Islet precursor cell (in vitro differentiated cells): ENCODE measurements at places on chromosomes 1 and 21.

GRCh38 chr1:208551024-208551423 is 306.8 kb upstream of the PLXNA2 start:
- DNase-seq, result no peak

- peak; percentile 79 for DNase-seq
Measured at GRCh38 chr1:171654942-171655745, 2.7 kb upstream of the MYOC start.

DNA sequence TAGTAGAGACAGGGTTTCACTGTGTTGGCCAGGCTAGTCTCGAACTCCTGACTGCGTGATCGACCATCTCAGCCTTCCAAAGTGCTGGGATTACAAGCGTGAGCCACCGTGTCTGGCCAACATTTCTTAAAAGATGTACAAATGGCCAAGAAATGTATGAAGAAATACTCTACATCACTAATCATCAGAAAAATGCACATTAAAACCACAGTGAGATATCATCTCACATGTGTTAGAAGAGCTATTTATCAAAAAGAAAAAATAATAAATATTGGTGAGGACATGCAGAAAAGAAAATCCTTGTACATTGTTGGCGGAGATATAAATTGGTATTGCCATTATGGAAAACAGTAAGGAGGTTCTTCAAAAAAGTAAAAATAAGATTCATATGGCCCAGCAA is 33.6 kb upstream of the TNFSF18 start:
- no peak for DNase-seq

DNA sequence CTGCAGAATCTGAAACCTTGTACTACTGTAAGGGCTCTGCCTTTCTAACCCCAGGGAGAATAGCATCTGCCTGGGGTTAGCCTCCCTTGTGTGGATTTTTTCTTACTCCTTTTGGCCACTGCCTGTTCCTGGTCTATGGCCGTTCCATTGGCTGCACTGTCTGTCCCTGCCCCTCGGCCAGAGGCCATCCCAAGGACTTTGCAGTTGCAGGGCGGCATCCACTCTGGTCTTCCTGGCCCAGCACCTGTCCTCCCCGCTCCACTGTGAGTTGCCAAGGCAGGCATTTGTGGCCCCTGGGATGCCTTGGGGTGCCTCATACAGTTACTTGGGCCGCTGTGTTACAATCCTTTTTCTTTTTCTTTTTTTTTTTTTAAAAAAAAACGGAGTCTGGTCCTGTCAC is 45.8 kb downstream of the PDE9A start:
- no peak for DNase-seq

- peak; percentile 98 for DNase-seq
Measured at GRCh38 chr1:183023146-183023600, at the start of gene LAMC1. Gene LAMC1, plus strand, starts transcription at chr1:183023420. Its CDS starts 297 bp downstream, at chr1:183023717.

DNA sequence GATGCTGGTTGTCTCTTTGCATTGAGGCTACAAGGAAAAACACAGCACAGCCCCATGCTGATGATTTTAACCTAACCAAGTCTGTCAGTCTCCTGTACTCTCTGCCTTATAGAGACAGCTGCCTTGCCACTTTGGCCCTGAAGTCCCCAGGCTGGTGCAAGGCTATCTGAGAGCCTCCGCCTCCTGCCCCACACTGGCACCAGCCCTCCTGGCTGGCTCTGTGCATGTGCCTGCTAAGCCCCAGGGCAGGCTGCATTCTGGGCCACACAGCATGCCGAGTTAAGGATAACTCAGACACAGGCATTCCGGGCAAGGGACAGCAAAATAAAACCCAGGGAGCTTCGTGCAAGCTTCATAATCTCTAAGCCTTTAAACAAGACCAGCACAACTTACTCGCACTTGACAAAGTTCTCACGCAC is 910 bp downstream of the RUNX1 start:
- DNase-seq, result peak; percentile 75

- DNase-seq, result no peak
Measured at GRCh38 chr1:110627764-110628163, 21.6 kb upstream of the KCNA2 start.

DNA sequence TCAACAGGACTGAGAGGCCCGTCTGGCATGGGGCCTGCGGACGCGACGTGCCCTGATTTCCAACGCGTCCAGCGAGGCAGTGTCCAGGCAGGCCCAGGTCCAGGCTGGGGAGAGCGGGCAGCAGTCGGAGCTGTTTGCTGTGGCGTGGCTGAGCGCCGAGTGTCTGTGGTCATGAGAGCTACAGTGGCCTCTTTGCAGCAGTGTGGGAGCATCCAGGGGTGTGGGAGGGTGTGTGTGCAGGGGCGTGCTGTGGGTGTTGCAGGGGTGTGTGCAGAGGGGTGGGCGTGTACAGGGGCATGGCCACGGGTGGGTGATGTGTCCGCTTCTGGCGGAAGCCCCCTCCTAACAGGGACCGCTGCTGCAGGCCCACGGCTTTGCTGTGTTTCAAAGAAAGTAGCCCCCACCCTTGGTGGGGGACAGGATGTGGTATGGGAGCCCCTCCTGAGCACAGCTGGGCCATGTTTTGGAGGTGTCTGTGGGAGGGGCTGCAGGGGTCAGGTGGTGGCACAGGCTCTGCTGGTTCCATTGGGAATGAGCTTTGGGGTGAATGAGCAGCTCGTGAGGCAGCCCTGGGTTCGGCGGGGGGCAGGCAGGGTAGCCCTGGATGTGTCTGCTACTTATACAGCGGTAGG is 17.7 kb downstream of the PLCH2 start:
- DNase-seq, result no peak

GRCh38 chr1:27342778-27343638 is 1.2 kb downstream of the SYTL1 start:
- DNase-seq, result peak; percentile 91

DNA sequence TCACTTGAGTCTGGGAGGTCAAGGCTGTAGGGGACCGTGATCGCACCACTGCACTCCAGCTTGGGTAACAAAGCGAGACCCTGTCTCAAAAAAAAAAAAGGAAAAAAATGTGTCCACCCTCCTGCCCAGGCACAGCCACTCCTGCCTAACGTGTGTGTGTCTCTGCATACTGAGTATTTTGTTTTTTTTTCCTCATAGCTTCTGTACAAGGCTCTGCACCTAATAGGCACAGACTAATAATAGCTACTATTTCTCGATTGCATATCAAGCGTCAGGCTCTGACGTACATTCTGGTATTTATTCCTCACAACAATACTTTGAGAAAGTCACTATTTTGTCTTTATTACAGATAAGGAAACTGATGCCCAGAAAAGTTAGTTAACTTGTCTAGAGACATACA is 5.0 kb downstream of the PTGFRN start:
- no peak for DNase-seq

DNA sequence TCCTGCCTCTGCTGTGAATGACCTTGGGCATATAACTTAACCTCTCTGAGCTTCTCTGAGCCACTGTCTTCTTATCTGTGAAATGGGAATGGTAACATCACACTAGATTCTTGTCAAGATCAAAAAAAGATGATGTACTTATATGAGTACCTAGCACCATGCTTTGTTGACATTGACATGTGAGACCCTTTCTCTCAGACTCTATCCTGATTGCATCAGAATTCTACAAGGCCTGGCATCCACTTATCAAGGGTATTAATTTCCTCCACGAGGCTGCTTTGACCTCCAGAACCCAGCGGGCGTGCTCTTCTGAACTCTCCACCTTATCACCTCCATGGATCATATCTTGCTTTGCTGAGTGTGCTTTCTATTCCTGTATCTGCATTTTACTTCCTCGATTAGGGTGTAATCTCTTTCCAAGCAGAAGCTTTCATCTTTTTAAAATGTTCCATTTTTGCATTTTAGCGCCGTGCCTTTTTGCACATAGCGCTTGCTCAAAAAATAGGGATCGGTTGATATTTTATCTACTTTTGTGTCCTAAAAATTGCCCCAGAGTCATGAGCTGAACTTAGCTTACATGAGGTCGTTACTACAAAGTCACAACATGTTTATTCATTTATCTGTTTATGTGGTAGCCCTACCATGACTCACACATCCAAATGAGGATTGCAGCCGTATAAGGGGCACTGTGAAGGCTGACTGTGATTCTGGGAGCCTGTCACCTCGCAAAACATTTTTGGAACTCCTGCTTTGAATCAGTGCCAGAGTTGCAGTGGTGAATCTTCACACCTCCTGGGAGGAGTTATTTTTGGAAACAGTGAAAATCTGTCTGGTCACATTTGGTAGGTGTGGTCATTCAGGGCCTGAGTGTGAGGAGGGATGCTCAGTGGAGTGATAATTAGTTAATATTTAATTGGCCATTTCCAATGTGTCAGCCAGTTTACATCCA is 63.2 kb downstream of the IER5 start:
- no peak for DNase-seq

GRCh38 chr21:43903451-43904091 is 38.5 kb downstream of the AGPAT3 start:
- no peak for DNase-seq

- no peak for DNase-seq
Measured at GRCh38 chr1:47433477-47434050, 4.3 kb upstream of the FOXD2 start.

DNA sequence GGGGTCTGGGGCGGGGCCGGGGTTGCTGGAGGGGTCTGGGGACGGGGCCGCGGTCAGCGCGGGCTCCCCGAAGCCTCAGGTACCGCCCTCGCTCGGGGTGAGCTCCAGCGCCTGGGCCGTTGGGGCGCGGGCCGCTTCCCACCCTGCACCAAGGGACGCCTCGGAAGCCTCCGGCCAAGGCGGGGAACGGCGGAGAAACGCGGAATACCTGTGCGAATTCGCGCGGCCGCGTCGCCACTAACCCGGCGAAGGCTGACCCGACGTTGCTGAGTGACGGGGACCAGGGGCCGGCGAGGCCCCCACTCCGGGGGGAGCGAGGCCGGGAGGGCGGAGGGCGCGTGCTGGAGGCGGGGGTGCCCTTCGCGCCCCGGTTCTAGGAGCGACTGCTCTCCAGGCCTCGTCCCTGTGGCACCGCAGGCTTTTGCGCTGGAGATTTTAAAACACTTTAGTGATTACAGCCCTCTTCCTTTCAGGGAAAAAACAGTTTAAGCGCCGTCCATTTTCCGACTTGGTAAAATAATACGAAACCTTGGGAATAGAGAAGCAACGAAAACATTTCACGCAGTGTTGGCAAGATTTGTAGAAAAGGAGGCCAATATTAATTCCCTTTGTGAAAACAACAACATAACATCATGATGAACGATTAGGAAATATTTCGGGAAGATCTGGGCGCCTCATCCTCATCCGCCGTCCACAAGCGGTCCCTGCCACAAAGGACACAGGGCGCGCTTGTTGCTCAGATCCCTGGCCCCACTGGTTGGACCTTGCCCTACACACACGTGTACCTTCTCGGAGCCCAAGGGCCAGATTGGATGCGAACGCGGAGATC is 971 bp upstream of the GNG4 start:
- peak; percentile 77 for DNase-seq

GRCh38 chr1:24278726-24279125 is 40.4 kb upstream of the GRHL3 start:
- DNase-seq, result peak; percentile 87

- DNase-seq, result no peak
Measured at GRCh38 chr1:67169496-67169895, 3.2 kb downstream of the IL23R start.

GRCh38 chr1:149915429-149916192 is 2.0 kb downstream of the SV2A start:
- no peak for DNase-seq

DNA sequence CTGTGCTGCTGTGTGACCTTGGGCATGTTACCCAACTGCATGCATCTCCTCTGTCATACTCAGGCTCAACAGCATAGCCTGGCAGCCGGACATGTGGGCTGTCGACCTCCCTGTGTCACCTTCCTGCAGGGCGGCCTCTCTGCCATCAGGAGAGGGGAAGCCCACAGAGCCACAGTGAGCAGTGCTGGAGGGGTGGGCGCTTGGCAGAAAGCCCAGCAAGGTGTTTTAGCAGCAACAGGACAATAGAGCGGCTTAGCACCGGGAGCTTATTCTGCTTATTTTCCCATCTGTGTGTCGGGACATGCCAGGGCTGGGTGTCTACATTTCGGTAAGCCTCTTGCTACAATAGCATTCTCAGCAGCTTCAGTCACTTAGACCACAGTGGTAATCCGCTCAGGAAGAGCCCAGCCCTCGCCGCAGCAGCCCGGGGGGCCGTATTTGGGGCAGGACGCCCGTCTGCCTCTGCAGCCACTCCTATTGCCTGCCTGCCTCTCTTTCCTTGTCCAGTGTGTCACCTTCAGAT is 22.8 kb upstream of the CDK18 start:
- no peak for DNase-seq

DNA sequence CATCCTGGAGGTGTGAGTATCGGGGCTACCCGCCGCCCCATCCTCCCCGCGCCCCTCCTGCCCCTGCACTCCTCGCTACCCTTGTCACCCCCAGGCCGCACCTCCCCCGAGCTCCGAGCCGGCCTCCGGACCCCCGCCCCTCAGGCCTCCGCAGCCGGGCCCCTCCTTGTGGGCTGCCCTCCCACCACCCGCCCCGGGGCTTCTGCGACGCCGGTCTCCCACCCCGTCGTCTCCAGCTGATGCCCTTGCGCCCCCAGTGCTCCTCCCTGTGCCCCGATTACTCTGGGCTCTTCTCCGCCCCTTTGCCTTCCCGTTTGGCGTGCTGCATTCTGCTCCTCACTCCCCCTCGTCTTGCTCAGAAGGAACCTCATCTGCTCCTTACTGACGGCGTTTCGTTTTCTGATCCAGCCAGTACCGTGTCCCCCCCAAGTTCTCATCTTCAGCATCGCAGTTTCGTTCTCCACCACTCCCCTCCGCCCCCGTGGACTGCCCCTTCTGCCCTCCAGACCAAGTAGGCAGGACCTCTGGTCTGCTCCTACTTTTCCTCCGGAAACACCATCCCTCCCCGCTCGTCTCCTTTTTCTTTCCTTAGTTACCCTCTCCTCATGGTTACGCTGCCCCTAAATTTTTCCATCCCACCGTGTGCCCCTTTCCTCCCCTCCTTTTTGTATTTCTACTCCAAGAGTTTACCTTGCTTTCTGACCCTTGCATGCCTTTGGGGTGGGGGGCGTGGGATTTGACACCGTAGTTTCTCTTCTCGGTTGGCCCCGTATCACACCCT is 841 bp downstream of the SNX27 start:
- peak; percentile 66 for DNase-seq

GRCh38 chr1:100578201-100578600 is 40.3 kb downstream of the GPR88 start:
- no peak for DNase-seq

DNA sequence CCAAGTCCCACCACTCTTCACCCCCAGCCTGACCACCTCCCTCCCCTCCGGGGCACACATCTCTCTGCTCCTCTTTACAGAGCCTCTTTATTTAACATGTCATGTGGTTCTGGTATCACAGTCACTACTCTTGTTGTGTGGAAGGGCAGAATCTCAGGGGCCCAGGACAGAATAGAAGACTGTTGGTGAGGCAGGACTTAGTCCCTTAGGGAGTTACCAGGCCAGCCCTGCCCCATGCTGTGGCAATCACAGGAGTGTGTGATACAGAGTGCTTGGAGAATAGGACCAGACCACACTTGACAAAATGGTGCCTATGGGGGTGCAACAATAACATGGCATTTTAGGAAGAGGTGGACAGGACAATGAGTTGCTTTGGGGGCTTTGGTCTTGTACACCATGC is 43.0 kb upstream of the CRNN start:
- no peak for DNase-seq

- peak; percentile 68 for DNase-seq
Measured at GRCh38 chr1:50959303-50959912, 659 bp downstream of the FAF1 start.

- DNase-seq, result no peak
Measured at GRCh38 chr1:235339746-235340145, 11.4 kb downstream of the GGPS1 start.

- no peak for DNase-seq
Measured at GRCh38 chr21:36575306-36575705, 95.4 kb upstream of the CLDN14 start.

GRCh38 chr1:225700164-225700821 is 47.4 kb upstream of the ENAH start:
- no peak for DNase-seq
